ENCODE measurements at places on chromosomes 11 and 22.

DNA sequence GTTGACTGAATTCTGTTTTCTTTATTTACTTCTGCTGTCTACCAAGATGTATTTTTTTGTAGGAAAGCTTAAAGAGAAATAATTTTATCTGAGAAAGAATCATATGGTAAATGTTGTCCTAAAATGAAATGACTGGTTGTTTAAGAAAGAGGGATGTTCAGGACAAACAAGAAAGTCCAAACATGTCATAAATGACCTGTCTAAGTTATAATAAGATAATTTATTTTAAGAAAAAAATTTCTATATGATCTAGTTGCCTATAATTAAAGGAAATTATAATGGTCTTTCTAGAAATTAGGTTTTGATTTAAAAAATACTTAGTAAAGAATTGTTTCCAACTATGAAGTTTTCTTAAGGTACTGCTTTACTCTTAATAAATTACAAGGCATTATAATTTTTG lies 10.5 kb downstream of the SCGB2A2 start:
- no peak overlapping the region for H3K4me3 ChIP-seq
- H3K27ac ChIP-seq, result no peak overlapping the region
- no peaks in the 10 kb centered on the region for H3K36me3 ChIP-seq
- DNase-seq, result no peak
- H3K4me1 ChIP-seq, result no peaks in the 10 kb centered on the region

- no peaks in the 10 kb centered on the region for H3K36me3 ChIP-seq
- DNase-seq, result no peak
- H3K4me1 ChIP-seq, result no peaks in the 10 kb centered on the region
- H3K27ac ChIP-seq, result no peak overlapping the region
- no peak overlapping the region for H3K4me3 ChIP-seq
Measured at GRCh38 chr11:126190792-126191191, 20.7 kb downstream of the RPUSD4 start.

- no peak overlapping the region for H3K4me3 ChIP-seq
- peak; percentile 44 for DNase-seq
- no peaks in the 10 kb centered on the region for H3K27me3 ChIP-seq
- peaks cover 41% of the 10 kb centered on the region for H3K4me1 ChIP-seq
Measured at GRCh38 chr11:62555464-62556107, 9.0 kb upstream of the AHNAK start.

DNA sequence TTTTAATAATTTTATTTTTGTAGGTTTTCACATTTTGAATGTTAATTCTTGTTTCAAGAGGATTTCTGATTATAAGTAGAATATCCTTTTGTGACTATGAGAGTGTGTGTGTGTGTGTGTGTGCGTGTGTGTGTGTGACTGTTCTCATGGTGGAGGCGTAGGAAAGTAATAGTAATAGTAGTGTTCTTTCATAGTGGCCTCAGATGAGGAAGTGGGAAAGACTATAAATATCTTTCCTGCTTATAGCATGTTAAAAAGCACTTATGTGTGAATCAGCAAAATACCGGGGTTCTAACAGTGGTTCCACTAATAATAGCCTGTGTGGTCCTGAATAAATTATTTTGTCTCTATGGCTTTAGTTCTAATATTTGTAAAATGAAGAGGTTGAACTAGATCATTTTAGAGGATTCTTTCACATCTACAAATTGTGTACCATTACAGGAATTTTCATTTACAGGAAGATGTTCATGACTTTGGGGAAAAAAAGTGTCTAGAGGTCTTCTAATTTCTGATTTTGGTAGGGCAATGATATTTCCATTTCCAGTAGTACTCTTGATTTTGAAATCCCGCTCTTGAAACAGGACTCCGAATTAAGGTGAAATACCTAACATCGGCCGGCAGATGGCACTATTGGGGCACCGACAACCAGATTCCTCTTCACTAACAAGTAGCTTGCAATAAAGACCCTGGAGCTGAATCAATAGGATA lies 29.9 kb upstream of the OR10G7 start:
- no peak overlapping the region for H3K27ac ChIP-seq
- no peaks in the 10 kb centered on the region for H3K36me3 ChIP-seq
- H3K4me1 ChIP-seq, result no peaks in the 10 kb centered on the region

- DNase-seq, result no peak
- H3K4me1 ChIP-seq, result no peaks in the 10 kb centered on the region
- H3K27ac ChIP-seq, result no peak overlapping the region
- H3K27me3 ChIP-seq, result no peaks in the 10 kb centered on the region
- H3K36me3 ChIP-seq, result no peaks in the 10 kb centered on the region
Measured at GRCh38 chr11:14835496-14836492, 56.2 kb downstream of the CYP2R1 start.

DNA sequence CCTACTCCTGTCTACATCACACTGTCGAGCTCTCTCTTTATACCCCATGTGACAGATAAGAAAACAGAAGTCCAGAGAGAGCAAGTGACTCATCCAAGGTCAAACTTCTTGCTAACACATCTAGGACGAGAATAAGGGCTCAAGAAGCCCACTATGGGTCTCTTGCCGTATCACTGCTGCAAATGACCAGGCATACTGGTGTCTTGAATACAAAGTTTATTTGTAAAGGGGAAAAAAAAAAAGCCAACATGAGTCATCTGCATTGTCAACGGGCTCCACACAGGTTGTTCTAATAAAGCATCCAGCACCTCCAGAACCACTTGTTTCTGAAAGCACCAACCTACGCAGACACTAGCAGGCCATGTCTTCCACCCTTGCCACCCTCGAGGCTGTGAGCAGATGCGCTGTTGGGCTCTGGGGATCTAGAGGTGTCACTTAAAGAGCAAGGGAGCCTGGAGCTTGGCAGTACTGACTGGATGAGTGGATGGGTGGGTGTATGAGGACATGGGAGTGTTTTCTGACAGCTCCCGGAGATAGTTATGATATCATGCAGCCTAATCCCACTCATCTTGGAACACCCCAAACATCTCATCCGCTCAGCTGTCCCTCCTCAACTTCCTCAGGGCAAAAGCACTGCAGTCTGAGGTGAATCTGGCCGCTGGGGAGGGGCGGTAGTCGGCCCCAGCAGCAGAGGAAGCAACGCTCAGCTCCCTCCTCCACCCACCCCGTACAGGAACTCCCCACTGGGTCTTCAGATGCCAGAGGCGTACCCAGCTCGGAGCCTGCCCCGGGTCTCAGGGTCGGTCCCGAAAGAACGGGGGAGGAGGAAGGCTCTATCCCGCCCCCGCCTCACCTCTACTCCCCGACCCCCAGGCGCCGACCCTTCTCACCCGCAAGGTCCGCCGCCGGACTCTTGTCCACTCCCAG lies 1.0 kb downstream of the SMCO4 start:
- H3K27ac ChIP-seq, result peak overlapping the region; percentile 93
- DNase-seq, result peak; percentile 59
- peak overlapping the region; percentile 94 for H3K4me3 ChIP-seq
- no peaks in the 10 kb centered on the region for H3K36me3 ChIP-seq

GRCh38 chr11:3091846-3092602 lies 34.8 kb upstream of the CARS1 start:
- DNase-seq, result peak; percentile 70
- H3K4me1 ChIP-seq, result peaks cover 5% of the 10 kb centered on the region
- H3K36me3 ChIP-seq, result no peaks in the 10 kb centered on the region
- no peak overlapping the region for H3K27ac ChIP-seq

DNA sequence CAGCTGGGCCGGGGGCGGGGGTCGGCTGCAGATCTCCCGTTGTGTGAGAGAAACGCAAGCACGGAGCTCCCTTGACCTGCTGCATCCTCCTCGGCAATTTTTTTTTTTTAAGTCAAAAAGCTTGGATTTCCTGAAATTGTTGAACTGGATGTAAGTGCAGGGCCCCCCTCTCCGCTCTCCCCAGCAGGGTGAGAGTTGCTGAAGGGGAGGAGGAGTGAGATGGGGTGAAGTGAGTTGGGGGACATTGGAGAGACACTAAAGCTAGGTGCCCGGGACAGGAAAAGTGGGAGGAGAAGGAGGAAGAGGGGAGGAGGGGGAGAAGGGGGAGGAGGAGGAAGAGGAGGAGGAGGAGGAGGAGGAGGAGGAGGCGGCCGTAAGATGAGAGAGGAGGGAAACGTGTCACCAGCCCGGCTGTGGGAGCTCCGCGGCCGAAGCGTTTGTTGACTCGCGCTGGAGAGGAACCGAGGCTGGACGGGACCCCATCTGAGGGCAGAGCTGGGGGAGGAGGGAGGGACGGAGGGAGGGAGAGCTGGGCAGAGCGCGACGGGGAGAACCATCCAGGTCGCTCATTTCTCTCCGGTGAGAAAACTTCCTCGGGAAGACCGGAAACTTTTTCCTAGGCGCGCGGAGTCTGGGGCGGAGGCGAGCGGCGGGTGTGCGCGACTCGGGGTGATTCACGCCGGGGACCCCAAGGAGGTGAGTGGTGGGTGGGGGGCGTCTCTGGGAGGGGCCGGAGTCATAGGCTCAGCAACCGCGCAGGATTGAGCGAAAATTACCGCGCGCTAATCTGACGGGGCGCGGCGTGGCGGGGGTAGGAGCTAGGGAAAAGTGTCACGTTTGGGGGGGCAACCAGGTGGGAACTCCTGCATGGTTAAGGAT lies 80.2 kb downstream of the PRR5L start:
- no peaks in the 10 kb centered on the region for H3K36me3 ChIP-seq
- peaks cover 11% of the 10 kb centered on the region for H3K27me3 ChIP-seq
- H3K4me1 ChIP-seq, result peaks cover 14% of the 10 kb centered on the region
- H3K27ac ChIP-seq, result peak overlapping the region; percentile 55

DNA sequence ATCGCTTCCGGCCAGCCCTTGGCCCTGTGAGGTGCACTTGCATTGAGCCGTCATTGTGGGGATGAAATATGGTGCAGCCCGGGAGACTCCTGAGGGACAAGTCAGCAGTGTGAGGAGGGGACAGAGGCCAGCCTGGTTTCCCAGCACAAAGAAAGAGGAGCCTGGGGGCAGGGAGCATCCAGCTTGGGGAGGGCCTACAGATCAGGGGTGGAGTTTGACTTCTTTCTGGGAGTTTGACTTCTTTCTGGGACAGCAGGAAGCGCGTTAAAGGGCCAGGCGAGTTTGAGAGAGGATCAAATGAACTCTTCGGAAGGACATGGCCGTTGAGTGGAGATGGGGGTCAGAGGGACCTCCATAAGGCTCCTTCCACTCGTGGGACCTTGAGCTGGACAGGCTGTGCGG lies 91.9 kb downstream of the LRRC32 start:
- DNase-seq, result peak; percentile 80
- H3K4me1 ChIP-seq, result peaks cover 4% of the 10 kb centered on the region
- peak overlapping the region; percentile 96 for H3K27ac ChIP-seq
- H3K27me3 ChIP-seq, result no peaks in the 10 kb centered on the region
- no peaks in the 10 kb centered on the region for H3K36me3 ChIP-seq
- H3K4me3 ChIP-seq, result no peak overlapping the region

- H3K4me1 ChIP-seq, result peaks cover 77% of the 10 kb centered on the region
- H3K27ac ChIP-seq, result peak overlapping the region; percentile 100
- H3K27me3 ChIP-seq, result no peaks in the 10 kb centered on the region
Measured at GRCh38 chr11:65487467-65488272, 11.2 kb upstream of the MALAT1 start.

DNA sequence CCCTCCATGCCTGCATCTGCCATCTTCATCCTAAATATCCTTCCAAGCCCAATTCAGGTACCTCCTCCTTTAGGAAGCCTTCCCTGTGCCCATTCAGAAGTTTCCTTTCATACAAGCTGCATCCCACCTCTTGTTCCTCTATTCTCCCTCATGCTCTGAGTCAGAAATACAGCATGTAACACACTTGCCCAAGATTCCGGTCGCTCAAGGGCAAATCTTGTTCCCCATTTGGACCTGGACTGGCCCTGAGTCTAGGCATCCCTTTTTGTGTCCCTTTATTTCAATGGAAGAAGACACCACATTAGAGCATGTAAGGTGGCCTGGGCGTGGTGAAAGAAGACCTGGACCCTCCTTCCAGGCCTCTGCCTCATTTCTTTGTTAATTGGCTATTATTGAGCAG lies 38.5 kb downstream of the RTL6 start:
- H3K27me3 ChIP-seq, result no peaks in the 10 kb centered on the region
- no peak overlapping the region for H3K27ac ChIP-seq
- no peaks in the 10 kb centered on the region for H3K36me3 ChIP-seq
- no peak for DNase-seq
- no peak overlapping the region for H3K4me3 ChIP-seq

DNA sequence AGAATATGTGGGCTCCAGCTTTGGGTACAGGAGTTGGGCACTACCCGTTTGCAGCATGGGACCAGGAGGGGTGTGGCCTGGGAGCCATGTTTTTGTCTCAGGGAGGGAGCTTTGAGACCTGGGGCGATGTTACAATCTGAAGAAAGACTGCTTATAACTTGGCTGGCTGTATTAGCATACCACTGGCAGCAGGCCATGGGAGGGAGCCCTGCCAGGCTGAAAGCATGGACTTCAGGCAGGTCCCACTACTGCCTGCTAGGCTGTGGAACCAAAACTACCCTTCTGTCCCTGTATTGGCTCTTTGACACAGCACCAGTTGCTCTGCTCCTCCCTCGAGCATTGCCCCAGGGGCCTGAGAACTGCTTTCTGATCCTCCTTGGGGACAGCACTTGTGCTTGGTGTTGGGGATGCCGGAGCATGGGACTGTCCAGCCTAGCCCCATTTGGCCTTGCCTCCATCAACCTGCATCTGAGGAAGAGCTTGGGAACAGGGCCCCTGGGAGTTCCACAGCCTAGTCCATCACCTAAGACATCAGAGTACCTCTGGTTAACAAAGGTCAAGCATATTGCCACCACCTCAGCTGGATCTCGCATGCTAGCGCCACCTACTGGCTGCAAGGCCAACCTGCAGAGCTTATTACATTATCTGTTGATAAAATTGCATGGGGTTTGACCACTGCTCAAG lies 217.4 kb downstream of the SBF2 start:
- H3K36me3 ChIP-seq, result no peaks in the 10 kb centered on the region
- DNase-seq, result peak; percentile 75
- no peaks in the 10 kb centered on the region for H3K4me1 ChIP-seq
- H3K27me3 ChIP-seq, result no peaks in the 10 kb centered on the region
- H3K27ac ChIP-seq, result no peak overlapping the region

DNA sequence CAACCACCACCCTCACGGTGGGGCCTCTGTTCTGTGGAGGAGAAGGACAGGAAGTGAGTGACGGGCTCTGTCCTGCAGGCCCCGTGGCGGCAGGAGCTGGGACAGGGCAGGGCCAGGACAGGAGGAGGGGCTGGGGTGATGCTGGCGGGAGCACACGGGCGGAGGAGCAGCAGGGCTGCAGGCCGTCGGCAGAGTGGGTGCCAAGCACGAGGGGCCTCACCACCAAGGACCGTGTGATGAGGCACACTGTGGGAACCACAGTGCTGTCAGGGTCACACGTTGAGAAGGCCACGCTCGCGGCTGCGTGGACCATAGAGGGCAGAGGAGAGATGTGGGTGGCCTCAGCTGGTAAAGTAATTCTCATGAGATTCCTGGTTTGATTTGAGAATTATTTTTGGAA lies 8.5 kb downstream of the SCO2 start:
- H3K27ac ChIP-seq, result no peak overlapping the region
- no peaks in the 10 kb centered on the region for H3K27me3 ChIP-seq
- no peak for DNase-seq

- no peaks in the 10 kb centered on the region for H3K27me3 ChIP-seq
- no peak overlapping the region for H3K4me3 ChIP-seq
- no peaks in the 10 kb centered on the region for H3K36me3 ChIP-seq
- H3K27ac ChIP-seq, result no peak overlapping the region
- H3K4me1 ChIP-seq, result peaks cover 4% of the 10 kb centered on the region
Measured at GRCh38 chr11:84140386-84141169, 854.4 kb upstream of the CCDC90B start.

- H3K4me1 ChIP-seq, result no peaks in the 10 kb centered on the region
- no peaks in the 10 kb centered on the region for H3K27me3 ChIP-seq
- H3K27ac ChIP-seq, result no peak within 1 kb of the TSS
- no peak for DNase-seq
Measured at GRCh38 chr11:89922195-89922660, at the start of gene TRIM49D1. Gene TRIM49D1 (minus strand): TSS chr11:89922245. CDS start chr11:89917710, 4,535 bp downstream.

- DNase-seq, result no peak
- no peaks in the 10 kb centered on the region for H3K27me3 ChIP-seq
- H3K4me3 ChIP-seq, result peak overlapping the region; percentile 81
- no peaks in the 10 kb centered on the region for H3K36me3 ChIP-seq
- H3K4me1 ChIP-seq, result peaks cover 52% of the 10 kb centered on the region
Measured at GRCh38 chr11:33734441-33735270, 1.6 kb downstream of the CD59 start.
